ENCODE measurements at places on chromosomes 6 and 20.
A peak's percentile ranks its signal among the peaks of the same experiment; 100 is the strongest.

- DNase-seq: no peak
Measured at GRCh38 chr6:132952031-132952867, 137.9 kb downstream of the RPS12 start.

- no peak for DNase-seq
Measured at GRCh38 chr6:96992343-96992730, 67.8 kb downstream of the KLHL32 start.

DNA sequence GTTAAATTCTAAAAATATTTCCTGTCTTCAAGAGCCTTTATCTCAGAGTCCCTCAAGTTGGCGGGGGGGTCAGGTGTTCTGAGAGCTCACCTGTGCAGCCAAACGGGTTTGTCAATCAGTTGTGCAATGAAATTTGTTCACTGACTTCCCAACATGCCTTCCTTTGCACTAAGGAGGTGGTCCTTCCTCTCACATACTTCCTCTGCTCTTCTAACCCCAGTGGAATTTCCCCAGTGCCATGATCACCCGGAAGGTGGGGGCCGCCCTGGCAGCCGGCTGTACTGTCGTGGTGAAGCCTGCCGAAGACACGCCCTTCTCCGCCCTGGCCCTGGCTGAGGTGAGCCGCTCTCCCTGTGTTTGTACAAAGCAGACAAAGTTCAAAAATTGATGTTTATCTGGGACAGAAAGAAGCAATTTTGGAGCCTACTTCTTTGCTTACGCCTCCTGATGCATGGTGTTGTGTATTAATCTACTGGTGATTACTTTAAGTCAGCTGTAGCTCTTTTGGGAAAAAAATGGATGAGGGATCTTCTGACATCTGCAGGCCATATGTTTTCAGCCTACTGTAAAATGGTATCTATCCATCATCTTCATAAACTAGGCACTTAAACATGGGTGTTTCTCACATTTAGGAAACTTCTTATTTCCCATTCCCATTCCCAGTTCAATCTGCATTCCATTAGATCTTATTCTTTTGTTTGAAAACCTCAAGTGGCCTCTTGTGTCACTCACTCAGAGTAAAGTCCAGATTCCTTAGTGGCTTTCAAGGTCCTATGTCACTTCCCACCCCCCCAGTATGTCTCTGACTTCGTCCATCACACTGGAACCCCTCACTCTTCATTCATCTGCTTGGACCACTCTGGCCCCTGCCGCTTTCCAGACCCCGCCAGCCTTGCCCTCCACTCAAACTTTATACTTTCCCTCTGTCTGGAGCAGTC lies 10.1 kb downstream of the ALDH5A1 start:
- no peak for DNase-seq

GRCh38 chr6:118719351-118720124 lies 68.1 kb upstream of the CEP85L start:
- no peak for DNase-seq

DNA sequence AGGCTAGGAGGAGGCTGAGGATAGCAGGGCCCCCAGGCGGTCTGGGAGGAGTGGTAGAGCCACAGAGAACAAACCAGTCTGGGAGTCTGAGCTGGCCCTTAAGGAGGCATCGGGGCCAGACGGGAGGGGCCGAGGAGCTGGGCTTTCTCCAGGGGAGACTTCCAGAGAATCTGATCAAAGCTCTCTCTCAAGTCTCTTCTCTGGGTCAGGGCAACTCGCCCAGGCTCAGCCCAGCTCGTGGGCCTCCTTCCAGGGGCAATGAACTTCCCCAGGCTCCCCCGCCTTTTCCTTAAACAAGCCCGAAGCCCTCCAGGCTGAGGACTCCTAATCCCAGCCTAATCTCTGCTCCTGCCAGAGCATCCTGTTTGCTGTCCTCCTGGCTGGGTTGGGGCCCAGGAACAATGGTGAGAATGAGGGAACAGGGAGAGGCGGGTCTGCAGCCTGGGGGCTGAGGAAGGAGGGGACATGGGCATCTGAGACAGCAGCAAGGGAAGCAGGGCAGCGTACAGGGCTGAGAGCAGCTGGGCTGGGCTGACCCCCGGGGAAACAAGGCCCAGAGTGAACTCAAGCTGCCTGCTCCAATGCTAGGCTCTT lies 173.6 kb downstream of the ANKRD60 start:
- DNase-seq: no peak

DNA sequence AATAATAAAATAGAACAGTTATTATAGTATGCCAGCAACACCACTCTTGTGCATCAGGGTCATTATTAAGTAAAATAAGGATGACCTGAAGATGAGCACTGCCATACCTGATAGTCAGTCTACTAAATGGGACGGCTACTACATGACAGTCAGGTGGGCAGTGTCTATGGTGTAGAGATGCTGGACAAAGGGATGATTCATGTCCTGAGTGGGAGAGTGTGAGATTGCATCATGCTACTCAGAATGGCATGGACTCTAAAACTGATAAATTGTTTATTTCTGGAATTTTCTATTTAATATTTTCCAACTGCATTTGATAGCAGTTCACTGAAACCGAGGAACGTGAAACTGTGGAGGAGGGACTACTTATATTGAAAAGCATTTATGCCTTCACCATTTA lies 38.8 kb downstream of the SNX9 start:
- no peak for DNase-seq

- DNase-seq: no peak
Measured at GRCh38 chr6:71531006-71531405, 242.4 kb downstream of the OGFRL1 start.

DNA sequence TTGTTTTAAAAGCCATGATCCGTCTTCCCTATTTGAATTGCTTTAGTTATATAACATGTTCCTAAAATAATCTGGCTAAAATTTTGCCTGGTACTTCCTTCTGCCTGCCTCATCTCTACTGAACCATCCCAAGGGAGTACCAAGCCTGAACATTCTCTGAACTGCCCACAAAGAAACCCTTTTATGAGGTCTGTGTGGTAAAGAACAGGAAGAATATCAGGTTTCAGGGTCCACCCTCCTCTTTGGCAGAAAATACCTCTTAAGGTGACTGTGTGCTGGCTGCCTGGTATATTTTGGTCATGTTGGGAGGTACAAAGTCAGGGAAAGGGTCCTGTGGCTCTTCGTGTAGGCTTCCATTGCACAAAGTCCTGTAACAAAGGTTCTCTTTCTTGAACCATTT lies 574.1 kb upstream of the CHD6 start:
- DNase-seq: no peak

- DNase-seq: no peak
Measured at GRCh38 chr20:14855171-14855570, 517.8 kb upstream of the FLRT3 start.

DNA sequence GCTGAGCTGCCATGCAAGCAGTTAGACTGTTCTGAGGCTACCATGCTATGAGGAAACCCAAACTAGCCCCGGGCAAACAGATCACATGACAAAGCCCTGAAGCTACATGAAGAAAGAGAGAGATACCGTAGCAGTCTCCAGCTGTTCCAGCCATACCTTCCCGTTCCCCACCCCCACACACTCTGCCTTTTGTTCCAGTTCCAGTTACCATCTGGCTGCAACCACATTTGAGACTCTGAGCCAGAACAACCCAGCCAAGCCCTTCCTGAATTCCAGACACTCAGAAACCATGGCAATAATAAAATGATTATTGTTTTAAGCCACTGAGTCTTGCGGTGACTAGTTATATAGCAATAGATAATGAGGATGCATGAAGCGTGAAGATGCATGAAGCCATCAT lies 28.3 kb downstream of the RIN2 start:
- no peak for DNase-seq

DNA sequence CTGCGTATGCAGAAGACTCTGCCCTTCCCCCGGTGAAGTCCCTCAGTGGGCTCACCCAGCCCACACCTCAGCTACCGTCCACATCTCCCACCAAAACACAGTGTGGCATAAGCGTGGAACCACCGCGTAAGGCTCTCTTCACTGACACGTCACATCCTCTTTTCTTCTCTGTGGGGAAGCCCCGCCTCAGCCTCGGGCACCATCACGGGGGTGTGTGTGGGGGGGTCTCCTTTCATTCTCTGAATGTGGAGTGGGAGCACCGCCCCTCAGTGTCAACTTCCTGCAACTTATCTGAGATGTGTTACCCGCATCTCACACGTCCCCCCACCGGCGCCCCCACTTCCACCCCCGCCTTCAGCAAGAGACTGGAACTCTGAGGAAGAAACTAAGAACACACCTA lies 388.4 kb upstream of the JARID2 start:
- DNase-seq: peak; percentile 78

- no peak for DNase-seq
Measured at GRCh38 chr6:153698001-153698400, 341.0 kb upstream of the OPRM1 start.

DNA sequence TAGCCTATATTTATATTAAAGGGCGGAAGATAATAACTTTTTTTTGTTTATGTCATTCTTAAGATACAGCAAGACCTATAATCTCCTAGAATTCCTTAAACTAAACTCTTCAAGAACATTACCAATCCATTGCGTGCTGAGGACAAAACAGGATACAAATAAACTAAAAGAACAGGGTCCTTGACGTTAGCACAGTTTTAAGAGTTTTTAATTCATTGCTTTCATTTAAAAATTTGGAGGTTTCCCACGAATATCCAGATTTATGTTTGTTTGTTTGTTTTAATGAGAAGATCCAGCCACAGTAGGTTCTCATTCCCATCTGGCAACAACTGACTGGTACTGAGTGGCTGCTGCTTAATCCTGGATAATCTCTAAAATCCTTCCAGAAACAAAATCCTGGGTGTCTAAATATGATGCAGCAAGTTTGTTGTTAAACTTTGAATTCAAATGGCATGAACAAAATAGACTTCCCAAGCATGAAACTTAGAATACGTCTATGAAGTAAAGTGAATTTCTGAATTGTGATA lies 153.7 kb downstream of the HACE1 start:
- no peak for DNase-seq

DNA sequence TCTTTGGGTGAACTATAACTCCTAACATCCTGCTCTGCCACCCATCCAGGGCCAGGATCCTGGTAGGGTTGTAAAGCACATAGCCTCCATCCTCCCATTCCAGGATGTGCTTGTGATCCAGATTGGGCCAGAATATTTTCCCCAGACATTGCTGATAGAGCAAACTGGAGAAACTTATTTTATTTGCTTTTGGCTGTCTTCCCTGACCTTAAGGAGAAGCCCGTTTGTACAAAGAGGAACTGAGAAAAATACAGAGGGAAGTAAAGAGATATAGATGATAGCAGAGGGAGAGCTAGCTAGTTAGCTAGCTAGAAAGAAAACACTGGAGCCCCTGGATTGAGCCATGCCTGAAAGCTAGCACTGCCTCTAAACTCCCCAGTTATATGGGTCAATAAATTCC lies 9.0 kb upstream of the HDAC2 start:
- DNase-seq: no peak

DNA sequence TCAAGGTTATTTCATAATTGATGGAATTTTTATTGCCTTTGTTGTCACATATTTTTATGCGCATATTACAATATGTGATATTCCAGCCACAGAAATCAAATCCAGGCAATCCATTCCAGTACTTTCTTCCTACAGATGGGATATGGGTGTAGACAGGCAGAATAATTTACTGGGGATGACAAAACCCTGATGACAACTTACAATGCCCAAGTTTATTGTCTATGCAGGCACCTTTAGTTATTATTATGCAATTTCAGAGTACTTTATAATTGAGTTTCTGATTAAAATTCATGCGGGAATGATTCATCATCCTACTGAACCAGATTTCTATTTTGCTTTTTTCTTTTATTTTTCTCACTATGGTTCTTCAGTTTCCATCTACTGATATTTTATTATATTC lies 358.7 kb downstream of the LMBRD1 start:
- no peak for DNase-seq

DNA sequence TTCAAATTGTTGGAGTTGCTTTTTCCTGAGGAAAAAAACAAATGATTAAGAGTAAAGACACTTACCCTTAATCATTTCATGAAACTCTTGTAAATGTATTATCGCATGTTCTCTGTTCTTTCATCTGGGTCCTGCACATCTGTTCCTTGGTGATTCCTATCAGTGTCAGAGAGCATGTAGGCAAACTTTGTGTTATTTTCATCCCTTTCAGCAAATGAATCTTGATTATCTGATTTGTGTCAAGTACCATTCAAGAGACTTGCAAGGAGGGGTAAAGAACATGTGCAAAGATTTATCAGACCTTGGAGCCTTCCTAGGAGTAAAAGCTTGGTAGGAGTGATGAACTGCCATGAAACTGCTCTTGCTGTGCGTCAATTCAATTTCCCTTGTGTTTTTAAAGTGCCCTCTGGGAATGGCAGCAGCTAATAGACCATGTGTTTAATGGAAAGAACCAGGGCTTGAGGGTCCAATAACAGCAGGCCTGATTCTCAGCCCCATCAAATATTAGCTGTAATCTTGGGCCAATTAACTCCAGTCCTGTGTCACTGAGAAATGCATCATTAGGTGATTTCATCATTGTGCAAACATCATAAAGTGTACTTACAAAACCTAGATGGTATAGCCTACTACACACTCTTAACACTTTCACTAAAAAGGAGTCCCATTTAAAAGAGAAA lies 118.9 kb upstream of the CEP85L start:
- no peak for DNase-seq

GRCh38 chr6:152983637-152984512 lies 1.0 kb upstream of the FBXO5 start:
- peak; percentile 88 for DNase-seq

- no peak for DNase-seq
Measured at GRCh38 chr20:4189375-4189774, 174.0 kb upstream of the RNF24 start.

- no peak for DNase-seq
Measured at GRCh38 chr6:169839898-169840631, 88.6 kb downstream of the ERMARD start.

GRCh38 chr6:90035047-90035723 lies 140.9 kb downstream of the GJA10 start:
- no peak for DNase-seq

DNA sequence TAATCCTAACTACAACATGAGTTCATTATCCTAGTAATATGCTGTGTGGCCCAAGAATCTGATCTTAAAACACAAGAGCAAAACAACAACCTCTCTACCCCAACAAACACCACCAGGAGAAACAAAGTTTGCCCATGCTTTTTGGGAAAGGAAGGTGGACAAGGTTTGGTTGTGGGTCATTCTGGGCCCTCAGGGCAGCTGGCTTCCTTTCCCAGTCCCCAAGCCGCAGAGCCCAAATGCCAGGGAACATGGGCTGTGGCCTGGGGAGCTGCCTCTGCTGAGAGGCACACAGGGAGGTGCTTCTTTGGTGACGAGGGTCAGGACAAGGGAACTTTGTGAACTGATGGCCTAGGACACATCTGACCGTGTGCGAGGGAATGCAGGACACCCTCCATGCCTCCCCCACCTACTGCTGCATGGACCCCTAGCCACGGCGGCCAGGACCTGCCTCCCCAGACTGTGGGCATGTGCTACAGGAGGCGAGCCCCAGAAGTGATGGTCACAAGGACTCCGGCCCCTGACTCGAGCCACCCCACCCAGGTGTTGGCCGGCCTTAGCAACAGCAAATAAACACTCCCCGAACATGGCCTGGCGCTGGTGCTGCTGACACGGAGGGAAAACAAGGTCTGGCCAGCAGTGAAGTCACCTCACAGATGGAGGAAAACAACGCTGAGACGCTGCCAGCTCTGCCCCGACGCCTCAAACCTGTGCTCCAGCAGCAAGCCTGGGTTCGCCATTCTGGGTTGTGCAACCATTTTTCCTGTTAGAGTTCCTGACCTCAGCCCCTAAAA lies 55.6 kb downstream of the RRBP1 start:
- DNase-seq: no peak

All from activated CD4-positive, alpha-beta T cell treated with anti-CD3 and anti-CD28 coated beads, Interleukin-2, amount 50 U/mL, for 4 hours (primary cell).